HFFc6 (cell line): ENCODE measurements at places on chromosomes 5 and 9. TPM values are rescaled to one million over a fixed set of nuclear protein-coding genes. Genes with fewer than 3 reads are reported as not detected.

DNA sequence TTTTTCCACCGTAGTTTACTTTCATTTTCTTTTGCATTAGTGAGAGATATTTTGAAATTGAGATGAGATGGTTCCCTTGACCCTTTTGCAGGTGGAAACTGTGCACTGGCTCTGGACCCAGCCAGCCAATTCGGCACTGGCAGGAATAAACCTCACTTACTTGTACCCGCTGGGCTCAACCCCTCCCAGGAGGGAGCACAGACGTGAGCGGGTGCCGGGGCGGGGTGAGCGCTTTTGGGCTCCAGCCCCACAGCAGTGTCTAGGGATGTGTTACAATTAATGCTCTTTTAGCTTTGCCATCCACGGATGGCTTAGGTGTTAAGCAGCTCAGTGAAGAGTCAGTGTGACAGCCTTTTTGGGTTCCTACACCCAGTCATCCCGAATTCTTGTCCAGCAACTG lies 766.1 kb upstream of the CHD1 start:
- DNase-seq, result no peak

Gene GPR150
- 0.26 to 0.37 TPM (median 0.27 TPM) in 3 replicates for total RNA-seq

- peak; percentile 36 for DNase-seq
Observed at GRCh38 chr9:29332789-29333188, 1759.5 kb upstream of the C9orf72 start.

Gene FOXD4
- total RNA-seq, result 0.29 to 1.1 TPM (median 0.41 TPM) in 3 replicates

Gene RANBP17
- 3.3 to 5.5 TPM (median 5.1 TPM) in 3 replicates for total RNA-seq

DNA sequence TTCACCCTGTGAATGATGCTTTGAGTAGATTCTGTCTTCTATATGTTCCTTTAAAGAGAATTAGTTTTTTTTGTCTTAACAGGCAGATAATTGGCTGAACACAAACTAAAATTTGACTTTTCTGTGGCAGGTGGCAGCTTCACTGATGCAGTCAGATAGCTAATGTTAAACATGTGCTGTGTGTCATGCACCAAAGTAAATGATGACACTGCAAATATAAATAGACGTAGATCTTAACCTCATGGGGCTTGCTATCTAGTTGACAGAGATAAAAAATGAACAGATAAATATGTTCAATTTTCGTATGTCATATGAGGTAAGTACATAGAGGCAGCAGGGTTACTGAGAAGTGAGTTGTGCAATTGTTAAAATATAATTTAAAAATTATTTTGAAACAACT lies 82.7 kb downstream of the PARP8 start:
- DNase-seq, result no peak

- peak; percentile 40 for DNase-seq
Observed at GRCh38 chr9:124320062-124320973, 62.6 kb downstream of the NEK6 start.

DNA sequence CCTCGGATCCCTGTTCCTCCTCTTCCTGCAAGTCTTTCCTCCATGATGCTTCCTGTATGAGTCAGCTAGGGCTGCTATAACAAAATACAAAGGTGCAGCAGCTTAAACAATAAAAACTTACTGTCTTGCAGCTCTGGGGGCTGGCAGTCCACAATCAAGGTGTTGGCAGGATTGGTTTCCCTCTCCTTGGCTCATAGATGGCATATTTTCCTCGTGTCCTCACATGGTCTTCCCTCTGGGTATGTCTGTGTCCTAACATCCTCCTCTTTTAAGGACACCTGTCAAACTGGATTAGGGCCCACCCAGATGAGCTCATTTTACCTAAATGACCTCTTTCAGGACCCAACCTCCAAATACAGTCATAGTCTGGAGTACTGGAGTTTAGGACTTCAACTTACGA lies 117.5 kb downstream of the MED10 start:
- DNase-seq, result no peak

Gene ALDOB
- total RNA-seq, result not detected in 3 replicates

DNA sequence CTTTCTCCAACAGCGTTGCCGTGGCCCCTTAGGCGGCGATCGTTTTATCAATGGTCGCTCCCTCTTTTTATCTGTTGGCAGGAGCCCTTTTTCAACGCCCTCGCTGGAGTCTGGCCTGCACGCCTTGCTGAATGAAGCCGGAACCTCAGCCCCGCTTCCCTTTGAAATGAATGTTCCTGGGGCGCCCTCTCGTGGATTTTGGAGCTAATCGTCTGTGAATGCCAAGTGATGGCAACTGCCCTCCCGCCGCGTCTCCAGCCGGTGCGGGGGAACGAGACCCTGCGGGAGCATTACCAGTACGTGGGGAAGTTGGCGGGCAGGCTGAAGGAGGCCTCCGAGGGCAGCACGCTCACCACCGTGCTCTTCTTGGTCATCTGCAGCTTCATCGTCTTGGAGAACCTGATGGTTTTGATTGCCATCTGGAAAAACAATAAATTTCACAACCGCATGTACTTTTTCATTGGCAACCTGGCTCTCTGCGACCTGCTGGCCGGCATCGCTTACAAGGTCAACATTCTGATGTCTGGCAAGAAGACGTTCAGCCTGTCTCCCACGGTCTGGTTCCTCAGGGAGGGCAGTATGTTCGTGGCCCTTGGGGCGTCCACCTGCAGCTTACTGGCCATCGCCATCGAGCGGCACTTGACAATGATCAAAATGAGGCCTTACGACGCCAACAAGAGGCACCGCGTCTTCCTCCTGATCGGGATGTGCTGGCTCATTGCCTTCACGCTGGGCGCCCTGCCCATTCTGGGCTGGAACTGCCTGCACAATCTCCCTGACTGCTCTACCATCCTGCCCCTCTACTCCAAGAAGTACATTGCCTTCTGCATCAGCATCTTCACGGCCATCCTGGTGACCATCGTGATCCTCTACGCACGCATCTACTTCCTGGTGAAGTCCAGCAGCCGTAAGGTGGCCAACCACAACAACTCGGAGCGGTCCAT lies 10.0 kb downstream of the S1PR3 start:
- DNase-seq, result peak; percentile 75

Gene TXNDC8
- total RNA-seq, result not detected in 2 replicates

Gene IL3
- total RNA-seq, result not detected in 3 replicates

DNA sequence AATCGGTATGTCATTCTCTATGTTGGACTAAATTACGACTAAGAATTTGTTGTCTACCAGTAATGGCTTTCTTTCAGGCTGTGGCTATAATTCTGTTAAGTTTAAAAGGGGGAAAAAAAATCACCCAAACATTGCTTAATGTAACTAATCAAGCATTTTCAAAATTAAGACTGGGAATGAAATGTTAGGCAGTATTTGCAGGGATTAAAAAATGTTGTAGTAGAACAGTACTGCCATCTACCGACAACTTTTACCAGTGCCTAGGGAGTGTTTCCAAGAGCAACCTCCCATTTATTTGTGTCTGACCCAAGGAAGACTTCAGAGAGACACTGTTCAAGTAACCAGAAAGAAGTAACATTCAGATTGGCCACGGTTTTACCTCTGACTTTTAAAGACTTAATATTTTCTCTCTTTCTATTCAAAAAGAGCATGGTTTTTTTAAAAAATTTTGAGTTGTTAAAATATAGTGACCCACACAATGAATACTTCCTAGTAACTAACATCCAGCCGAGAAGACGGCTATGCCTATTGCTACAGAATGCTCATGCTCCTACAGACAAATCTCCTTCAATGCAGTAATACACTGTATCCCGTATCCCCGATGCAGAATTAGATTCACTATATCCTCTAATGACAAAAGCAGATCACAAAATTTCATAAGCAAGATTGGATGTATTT lies 92.4 kb downstream of the ARL15 start:
- peak; percentile 75 for DNase-seq

DNA sequence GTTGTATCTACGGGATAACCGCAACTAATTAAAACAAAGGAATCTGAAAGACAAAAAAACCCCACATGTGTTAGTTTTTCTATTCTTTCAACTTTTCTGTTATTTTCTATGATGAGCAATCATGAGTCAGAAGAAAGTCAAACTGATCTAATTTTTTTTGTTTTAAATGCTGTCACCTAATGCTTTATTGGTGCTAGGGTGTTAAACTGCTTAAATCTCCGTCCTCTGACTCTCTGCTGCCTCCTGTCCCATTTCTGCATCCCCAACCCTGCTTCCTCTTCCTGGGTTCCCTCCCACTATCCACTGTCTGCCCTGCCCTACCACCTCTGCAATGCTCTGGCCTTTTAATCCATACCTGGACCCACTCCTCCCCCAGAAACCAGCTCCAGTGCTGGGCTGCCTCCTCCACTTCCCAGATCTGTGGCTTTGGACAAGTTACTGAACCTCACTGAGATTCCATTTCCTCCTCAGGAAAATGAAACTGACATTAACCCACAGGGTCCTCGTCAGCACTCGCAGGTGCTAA lies 15.7 kb downstream of the PTPN3 start:
- DNase-seq, result no peak

Gene GLIPR2
- total RNA-seq, result 19.1 and 23.7 TPM in 2 replicates

DNA sequence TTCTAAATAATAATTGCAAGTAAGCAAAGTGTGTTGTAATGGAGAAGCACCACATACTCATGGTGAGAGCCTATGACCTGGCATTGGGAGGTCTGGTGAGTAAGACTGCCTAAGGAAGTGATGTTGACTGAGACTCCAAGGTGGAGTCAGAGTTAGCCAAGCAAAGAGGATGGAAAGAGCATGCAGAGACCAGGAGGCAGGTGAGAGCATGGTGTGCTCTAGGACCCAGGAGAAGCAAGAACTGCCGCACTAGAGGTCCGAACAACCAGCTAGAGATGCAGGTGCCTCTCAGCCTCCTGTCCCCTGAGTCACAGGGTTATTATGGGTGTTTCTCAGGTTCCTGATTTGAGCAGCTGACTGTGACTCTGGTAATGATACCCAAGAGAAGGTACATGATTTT lies 27.3 kb downstream of the ANP32B start:
- DNase-seq, result peak; percentile 39

DNA sequence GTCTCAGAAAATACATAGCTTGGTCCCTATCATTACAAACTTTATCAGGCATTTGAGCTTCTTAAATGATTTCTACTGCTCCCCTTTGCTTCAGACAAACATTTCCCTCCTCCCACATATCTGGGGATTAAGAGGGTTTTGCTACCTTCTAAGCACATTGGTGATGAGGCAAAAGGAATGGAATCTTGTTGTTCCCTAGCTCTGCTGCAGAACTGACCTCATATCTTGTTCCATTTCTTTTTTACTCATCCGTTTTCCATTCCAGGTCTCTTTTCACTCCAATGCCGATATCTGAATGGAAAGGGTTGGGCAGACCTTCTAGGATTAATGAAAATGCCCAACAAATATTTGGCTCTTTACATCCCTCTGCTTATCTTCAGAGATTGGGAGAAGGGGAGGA lies 444.6 kb downstream of the ZNF608 start:
- no peak for DNase-seq

- DNase-seq, result no peak
Observed at GRCh38 chr5:75948438-75948837, 134.7 kb upstream of the SV2C start.

DNA sequence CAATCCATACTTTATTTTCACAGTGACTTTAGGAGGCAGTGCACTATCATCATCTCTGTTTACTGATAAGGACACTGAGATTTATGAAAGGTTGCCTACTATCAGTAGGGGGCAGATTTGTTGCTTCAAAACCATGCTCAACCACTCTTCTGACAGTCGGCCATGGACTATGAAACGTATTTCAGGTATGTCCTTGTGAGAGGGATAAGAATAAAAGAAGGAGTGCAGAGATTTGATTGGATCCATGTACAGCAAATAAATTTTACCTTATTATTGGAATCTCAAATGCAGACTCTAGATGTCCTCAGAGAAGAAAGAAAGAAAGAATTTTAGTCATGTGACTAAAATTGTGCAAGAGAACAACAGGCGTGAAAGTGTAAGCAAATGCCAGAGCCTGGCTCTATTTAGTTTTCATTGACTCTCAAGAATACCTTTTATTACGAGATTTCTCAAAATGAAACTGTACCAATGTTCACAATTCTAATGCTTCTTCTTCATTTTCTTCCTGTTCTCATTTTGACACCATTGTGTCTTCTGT lies 296.6 kb upstream of the RASA1 start:
- DNase-seq, result peak; percentile 29

Gene SLC24A2
- not detected in 2 replicates for total RNA-seq

DNA sequence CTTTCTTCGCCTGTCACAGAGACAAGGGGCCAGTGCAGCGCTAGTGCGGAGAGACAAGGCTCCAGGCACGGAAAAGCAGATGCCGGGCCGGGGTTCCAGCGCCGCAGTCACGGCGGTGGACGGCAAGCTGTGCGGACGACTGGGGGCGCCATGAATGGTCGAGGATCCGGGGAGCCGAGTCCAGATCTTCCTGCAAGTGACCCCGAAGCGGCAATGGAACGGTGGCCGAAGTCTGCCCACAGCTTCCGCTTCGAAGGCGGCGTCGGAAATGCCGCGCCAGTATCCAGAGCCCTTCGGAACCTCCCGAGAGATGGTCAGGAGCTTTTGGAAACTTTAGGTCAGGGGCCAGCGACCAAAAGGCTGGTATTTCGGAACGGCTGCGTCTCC lies 601 bp upstream of the FAF2 start:
- no peak for DNase-seq

Gene IFNA21
- not detected in 3 replicates for total RNA-seq

DNA sequence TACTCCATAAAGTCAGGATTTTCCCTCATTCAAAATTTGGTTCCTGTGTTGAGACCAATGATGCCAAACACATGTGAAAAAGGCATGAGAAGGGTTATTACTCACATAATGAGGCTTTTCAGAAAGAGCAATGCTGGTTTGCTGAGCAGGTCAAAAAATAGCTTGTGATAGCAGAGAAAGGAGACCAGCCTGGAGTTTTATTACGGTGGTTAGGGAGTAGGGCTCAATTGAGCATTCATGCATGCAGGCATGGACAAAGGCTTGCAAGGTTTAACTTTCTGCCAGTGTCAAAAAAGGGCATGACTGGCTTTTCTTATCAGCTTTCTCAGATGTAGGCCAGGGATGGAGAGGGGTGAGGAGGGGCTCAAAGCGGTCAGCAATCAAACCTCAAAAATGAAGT lies 628.3 kb downstream of the DNAH5 start:
- DNase-seq, result no peak

DNA sequence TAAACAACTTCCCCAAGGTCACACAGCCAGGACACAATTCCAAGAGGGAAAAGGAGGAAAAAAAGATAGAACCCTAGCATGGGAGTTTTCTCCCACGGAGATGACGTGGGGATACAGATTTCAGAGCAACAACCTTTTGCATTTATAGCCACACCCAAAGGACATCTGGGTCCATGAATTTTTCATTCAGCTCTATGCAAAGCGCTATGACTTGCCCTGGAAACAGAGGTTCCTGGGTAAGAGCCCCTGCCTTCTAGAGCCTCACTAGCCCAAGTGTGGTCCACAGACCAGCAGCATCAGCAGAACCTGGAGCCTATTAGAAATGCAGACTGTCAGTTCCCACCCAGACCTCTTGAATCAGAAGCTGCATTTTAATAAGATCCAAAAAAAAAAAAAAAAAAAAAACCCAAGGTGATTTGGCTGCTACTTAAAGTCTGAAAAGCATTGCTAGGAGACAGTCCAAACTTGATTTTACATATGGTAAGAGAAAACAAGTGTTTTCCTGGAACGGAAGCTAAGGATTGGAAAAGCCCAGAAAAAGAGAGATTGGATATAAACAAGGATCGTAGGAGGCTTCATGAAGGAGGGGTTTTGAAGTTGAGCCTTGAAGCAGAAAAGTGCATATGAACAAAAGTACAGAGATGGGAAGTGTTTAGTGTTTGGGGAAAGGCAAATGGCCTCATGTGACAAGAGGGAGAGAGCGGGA lies 17.6 kb upstream of the ADAM19 start:
- no peak for DNase-seq

GRCh38 chr5:173575985-173576384 lies 40.5 kb downstream of the BOD1 start:
- DNase-seq, result no peak

Gene PDE6A
- not detected in 3 replicates for total RNA-seq

Gene RPL35
- 1,665 and 1,706 TPM in 2 replicates for total RNA-seq

Gene TMEM203
- 40.8 to 51.4 TPM (median 47.1 TPM) in 3 replicates for total RNA-seq

Gene GABRA1
- not detected in 3 replicates for total RNA-seq

- no peak for DNase-seq
Observed at GRCh38 chr5:40600383-40600782, 79.3 kb upstream of the PTGER4 start.
